ENCODE measurements at places on chromosomes 6 and 20.

- DNase-seq, result no peak
Observed at GRCh38 chr6:156242206-156242605, 535.0 kb upstream of the ARID1B start.

- DNase-seq, result no peak
Observed at GRCh38 chr6:72704979-72705378, 83.1 kb downstream of the KCNQ5 start.

DNA sequence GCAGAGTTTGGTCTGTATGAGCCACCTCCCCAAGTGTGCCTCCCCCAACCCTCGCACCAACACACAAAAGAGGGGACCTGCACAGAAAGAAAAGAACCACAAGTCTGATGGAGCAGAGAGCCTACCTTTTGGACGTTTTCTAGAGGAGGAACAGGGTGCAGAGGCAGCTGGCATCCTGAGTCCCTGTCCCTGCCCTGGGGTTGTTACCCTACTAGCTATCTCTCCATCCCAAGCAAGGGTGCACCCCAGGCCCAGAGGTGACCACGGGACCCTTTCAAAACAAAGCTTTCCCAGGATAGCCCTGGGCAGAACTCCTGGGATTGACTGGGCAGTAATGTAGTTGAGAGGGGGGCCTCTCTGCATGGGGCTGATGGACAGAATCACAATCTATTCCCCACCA is 9.7 kb upstream of the MATN4 start:
- no peak for DNase-seq

DNA sequence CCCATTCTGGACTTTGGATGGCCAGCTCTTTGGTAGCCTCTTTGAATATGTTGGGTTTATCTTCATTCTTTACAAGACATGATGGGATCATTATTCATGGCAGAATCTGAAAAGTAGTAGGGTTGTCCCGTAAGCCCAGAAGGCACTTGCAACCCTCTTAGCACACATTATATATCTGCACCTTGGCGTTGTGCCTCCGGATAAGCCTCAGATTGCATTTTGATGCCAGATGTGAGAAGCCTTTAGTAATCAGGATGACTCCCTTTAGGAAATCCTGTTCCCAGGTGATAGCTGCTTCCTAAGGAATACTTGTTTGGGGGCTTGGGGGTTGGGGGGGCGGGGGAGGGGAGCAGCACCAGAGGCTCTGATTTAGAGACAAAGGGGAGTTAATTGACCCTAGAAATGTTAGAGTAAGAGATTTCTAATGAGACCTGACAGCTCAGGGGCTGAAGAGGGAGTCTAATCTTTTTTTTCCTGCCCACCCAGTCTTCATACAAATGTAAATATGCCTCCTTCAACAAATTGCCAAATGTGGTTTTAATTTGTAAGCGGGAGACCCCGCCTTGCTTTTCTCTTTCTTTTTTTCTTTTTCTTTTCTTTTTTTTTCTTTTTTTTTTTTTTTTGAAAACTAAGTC is 55.1 kb downstream of the JAG1 start:
- no peak for DNase-seq

- no peak for DNase-seq
Observed at GRCh38 chr20:6855104-6855503, 87.6 kb downstream of the BMP2 start.

GRCh38 chr20:53678990-53679596 is 85.5 kb upstream of the ZNF217 start:
- no peak for DNase-seq

GRCh38 chr6:135801755-135802465 is 49.6 kb upstream of the PDE7B start:
- DNase-seq, result no peak

DNA sequence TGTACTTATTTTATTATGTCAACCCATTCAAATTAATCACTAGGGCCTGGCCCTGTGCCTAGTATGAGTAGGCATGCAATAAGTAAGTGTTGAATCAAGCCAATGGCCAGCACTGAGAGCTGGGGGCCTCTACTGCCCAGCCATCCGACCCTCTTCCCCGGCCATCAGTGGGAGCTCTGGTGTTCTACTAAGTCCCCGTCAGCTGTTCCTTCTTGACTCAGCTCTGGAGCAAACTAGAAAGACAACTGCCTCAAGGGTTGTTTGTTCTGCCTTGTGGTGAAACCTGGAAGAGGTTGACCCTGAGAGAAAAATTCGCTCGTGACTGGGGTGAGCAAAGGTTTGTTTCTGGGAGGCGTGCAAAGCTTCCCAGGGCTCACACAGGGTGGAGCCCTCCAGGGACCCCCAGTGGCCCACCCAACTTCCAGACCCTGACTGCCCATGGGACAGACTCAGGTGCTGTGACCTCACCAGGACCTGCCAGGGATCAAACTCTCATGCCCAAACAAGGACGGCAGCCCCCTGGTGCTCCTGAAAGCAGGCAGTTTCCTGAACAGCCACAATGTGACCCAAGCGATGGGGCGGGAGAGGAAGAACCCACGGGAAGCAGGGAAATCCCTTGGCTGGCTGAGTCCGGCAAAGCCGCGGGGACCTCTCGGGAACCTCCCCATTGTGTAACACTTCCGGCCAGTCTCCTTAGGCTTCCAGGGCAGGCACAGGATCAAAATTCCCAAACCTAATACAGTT is 50.4 kb downstream of the BANF2 start:
- no peak for DNase-seq

GRCh38 chr6:45655745-45656476 is 278.2 kb upstream of the SUPT3H start:
- DNase-seq, result no peak

DNA sequence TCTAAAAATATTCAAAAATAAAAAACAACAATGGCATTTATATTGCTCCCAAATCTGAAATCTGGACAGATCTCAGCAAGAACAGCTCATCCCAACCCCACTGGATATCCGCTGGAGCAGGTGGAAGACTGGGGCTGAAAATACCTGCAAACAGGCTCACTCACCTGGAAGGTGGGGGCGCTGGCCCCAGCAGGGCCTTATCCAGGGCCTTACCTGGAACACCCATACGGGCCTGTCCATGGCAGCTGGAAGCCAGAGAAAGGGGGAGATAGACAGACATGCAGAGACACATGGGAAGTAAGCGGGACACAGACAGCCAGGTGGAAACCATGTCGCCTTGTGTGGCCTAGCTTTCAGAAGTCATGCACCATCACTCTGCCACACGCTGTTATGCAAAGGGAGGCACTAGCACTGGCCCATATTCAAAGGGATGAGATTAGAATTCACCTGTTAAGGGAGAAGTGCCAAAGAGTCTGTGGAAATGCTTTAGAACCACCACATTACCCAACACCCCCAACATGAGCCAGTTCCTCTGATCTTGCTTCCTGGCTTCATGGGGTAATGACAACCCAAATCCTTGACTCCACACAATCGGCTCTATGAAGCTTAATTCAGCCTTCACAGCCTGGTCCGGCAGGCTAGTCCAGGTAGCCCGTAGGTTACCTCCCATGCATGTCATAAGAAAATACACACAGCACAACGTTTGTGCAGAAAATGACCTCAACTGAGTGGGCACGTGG is 99.0 kb upstream of the CDYL start:
- no peak for DNase-seq

- no peak for DNase-seq
Observed at GRCh38 chr20:11778206-11778570, 139.5 kb upstream of the BTBD3 start.
